ENCODE measurements at places on chromosomes 3 and 15.

GRCh38 chr3:128787256-128788253 lies 61.6 kb downstream of the RAB7A start:
- DNase-seq = no peak

GRCh38 chr3:114597871-114598270 lies 304.0 kb downstream of the TIGIT start:
- no peak for DNase-seq

DNA sequence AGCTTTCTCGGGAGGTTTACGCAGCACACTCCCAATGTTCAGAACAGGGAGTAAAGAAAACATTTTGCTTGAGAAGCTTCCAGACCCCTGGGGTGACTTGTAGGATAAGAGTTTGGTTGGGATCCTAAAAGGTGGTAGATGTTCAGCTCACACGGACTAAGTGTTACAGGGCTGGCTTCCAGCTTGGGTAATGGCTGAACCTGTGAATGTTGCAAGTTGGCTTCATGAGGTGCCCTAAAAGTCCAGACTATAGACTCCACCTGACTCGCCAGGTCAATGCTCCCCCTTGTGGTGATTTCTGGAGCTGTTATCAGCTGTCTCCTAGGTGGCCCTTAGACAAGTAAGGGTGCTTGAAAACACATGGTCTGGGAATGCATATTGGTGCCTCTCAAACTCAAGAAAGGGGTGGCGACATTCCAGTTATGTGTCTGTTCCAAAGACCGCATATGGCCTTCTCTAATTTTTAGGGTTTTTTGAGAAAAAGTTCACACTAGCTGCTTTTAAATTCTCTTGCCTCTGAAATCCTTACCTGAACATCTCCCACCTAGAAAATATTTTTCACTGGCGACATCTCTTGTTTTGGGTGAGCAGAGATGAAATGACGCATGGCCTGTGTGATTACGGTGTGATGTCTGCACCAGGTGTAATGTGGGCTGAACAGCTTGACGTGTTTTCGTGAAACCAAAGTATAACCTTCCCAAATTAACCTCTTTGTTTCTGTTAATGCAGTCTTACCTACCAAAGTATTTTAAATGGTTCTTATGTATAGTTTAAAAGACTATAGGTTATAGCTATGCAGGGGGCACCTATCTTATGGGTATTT lies 175.7 kb upstream of the KBTBD8 start:
- no peak for DNase-seq

DNA sequence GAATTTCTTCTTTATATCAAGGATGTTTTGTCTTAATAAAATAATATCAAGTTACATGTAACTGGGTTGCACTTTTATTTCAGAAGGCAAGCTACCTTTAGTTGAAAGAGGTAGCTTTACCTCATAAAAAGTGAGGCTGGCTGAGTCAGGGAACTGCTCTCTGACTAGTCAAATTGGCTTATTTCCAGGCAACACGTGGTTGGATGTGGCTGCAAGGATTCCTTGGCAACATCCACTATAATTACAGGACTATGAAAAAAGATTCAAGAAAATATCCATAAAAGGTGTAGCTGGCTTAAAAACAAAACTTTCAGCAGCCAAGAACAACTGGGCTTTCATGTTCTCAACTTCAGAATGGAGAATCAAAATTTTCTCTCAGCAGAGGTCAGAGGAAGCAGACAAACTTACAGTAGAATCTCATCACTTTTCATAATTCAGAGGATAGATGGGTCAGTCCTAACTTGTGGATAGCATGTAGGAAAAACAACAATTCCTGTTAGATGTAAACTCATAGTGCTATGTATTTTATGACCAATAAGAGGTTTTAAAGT lies 779.1 kb downstream of the MECOM start:
- no peak for DNase-seq

DNA sequence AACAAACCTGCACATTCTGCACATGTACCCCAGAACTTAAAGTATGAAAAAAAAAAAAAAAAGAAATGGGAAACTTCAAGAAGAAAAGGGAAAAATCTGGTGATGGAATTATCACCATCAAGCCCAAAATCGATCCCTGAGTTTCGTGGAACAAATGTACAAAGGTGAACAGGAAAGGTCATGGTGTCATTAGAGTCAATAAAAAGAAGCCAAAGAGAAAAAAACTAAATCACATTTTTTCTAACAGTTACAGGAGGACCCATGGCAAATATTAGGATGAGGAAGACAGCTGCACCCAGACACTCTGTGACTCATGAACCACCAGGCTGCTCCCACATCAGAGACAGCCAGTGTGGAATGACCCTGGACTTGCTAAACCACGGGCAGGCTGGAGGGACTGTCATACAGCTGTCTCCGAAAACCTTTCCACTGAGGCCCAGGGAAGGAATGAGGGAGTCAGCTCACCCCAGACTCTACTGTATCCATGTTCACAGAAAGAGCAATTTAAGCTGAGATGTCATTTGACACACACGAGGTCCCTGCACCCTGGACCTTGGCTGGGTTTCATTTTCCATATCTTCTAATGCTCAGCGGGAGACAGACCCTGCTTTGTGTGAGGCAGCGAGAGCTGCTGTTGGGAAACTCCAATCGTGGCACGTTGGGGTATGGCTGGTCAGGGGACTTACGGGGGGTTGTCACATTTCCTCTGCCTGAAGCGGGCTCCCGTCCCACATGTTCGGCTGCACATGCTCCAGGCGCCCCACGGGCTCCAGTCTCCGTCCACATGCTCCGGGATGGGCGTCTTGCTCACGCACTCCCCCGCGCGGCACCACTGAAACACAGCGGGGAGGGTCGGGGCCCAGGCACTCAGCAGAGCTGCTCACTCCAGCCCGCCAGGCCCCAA lies 210.2 kb downstream of the ADAMTS17 start:
- peak; percentile 44 for DNase-seq

DNA sequence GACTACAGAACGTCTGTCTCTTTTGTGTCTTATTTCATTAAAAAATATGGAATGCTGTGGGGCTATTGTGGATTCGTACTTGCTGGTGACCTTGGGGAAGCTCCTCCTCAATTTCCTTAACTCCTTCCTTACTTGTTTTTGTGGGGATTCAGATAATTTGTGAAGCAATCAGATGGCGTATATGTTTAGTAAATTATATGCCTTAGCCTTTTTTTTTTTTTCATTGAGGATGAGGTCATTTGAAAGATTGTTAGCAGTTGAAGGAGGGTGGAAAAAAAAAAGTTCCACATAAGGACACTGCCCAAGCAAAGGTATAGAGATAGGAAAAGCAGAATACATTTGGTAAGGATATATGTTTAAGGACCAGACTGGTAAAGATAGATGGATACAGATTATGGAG lies 3.3 kb downstream of the RNF13 start:
- DNase-seq = no peak

DNA sequence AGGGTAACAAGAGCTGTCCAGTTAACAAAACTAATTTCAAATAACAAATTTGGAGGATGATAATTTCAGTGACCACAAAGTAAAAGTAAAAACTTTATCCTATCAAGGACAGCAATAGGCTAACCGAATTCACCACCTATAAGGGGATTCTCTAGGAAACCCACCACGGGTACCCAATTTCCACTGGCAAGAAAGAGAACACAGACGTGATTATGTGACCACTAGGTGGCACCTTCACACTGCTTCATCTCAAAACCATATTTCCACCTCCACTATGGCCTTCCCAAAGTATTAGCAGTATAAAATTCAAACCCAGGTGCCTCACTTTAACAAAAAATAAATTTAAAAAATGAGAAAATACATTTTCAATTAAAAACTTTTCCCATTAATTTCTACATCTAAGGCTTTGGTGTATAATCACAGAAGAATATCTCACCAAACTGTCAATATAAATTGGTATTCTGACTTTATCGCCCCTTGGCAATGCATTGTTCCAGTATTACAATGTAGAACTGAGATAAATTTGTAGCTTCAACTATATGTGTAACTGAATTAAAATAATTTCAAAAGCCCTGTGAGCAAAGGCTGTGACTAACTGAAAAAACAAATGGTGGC lies 96.5 kb downstream of the FSIP1 start:
- DNase-seq = peak; percentile 26

DNA sequence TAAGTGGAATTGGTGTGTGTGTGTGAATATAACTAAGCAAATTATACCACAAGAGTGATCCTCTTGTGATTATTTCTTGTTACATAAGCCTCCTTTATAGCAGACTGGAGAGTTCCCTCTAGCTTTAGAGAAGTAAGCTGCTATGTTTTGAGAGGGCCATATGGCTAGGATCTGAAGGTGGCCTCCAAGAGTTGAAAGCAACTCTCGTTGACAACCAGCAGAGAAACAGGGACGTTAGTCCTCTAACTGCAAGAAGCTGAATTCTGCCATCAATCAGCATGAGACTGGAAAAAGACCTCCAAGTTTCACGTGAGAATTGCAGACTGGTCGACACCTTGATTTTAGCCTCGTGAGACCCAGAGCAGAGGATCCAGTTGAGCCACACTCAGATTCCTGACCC lies 278.5 kb upstream of the ZNF717 start:
- DNase-seq = no peak

DNA sequence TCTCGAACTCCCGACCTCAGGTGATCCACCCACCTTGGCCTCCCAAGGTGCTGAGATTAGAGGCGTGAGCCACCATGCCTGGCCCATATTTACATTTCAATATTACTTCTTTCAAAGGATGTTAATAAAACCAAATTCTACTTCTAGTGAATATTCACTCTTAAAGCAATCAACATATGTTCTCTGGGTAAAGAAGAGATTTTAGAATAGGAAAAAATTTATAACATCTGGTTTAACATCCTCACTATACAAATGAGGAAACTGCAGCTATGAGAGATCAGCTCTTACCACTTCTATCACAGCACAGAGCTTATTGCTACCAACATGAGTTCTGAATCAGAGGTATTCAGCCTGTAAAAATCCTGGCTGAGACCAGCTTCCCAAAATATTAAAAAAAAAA lies 48.7 kb downstream of the IL17RD start:
- no peak for DNase-seq

- DNase-seq = no peak
These were observed 65.9 kb upstream of the PLXND1 start for GRCh38 chr3:129672412-129672811.

DNA sequence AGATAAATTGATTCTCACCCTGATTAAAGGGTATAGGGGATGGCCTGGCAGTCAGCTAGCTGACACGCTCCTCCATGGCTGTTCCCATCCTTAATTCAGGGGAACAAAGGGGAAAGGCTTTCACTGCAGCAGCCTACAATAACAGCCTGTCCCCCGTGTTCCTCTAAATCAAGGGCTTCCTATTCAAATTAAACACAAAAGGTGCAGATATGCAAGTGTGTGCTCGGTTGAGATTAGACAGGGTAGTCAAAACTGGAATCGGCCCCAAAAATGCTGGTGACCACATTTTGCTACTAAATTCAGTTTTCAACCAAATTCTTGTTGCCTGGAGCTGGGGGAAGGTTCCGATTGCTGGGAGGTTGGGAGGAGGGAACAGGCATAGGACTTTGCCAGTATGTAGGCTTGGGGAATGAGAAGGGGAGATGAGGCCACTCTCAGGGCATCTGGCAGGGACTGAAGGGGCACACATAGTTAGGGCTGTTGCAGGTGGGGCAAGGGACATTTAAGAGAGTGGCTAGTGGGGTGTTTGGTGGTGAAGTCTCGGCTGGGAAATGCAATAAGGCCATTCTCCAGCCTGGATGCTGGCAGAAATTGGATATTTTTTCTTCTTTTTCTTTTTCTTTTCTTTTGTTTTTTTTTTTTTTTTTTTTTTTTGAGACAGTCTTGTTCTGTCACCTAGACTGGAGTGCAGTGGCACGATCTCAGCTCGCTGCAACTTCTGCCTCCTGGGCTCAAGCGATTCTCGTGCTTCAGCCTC lies 32.9 kb upstream of the CTSH start:
- DNase-seq = no peak

DNA sequence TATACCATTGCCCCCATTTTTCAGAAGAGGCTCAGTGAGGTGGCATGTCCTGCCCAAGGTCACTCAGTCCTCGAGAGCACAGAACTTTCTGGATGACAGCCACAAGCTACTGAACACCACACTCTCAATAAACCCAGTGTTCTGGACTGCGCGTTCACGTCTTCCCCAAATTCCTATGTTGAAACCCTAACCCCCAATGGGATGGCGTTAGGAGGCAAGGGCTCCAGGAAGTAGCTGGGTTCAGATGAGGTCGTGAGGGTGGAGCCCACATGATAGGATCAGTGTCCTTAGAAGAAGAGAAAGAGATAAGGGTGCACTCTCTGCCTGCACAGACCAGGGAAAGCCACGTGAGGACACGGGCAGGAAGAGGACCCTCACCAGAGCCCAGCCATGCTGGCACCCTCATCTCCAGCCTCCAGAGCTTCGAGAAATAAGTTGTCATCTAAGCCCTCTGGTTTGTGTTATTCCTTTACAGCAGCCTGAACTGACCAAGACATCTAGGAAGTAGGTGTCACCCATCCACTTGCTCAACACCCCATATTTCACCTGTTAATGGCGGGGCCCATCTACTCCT lies 324.0 kb downstream of the UACA start:
- no peak for DNase-seq

GRCh38 chr3:139546772-139547171 lies 7.2 kb upstream of the RBP1 start:
- DNase-seq = no peak

- no peak for DNase-seq
These were observed 2.4 kb downstream of the TMEM40 start for GRCh38 chr3:12756635-12757034.

DNA sequence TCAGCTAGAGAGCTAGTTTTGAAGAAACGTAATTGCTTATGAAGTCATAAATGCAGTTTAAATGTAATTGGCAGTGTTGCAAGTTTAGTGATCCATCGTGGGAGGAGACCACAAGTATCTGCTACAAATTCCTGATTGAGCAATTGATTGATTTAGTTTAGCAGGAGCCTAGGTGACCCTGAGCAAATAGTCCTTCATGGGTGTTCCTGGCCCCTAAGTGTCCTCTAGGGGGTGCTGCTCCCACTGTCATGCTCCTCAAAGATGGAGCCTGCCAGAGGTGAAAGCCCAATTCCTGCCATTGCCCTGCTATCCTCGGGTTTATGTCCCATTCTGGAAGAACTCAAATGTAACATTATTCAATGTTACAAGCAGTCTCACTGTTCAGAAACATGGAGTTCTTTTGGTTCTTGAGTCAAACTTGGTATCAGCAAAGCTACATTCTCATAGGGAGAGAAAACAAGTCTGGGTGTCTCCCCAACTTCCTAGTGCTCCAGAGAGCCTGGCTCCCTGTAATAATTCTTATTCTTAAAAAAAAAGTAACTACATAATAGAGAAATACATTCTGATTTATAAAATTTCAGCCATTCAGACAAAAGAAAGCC lies 29.8 kb upstream of the SENP5 start:
- peak; percentile 61 for DNase-seq

- DNase-seq = no peak
These were observed 128.8 kb downstream of the MITF start for GRCh38 chr3:69867941-69868505.
